ENCODE measurements at places on chromosomes 16 and 17.

DNA sequence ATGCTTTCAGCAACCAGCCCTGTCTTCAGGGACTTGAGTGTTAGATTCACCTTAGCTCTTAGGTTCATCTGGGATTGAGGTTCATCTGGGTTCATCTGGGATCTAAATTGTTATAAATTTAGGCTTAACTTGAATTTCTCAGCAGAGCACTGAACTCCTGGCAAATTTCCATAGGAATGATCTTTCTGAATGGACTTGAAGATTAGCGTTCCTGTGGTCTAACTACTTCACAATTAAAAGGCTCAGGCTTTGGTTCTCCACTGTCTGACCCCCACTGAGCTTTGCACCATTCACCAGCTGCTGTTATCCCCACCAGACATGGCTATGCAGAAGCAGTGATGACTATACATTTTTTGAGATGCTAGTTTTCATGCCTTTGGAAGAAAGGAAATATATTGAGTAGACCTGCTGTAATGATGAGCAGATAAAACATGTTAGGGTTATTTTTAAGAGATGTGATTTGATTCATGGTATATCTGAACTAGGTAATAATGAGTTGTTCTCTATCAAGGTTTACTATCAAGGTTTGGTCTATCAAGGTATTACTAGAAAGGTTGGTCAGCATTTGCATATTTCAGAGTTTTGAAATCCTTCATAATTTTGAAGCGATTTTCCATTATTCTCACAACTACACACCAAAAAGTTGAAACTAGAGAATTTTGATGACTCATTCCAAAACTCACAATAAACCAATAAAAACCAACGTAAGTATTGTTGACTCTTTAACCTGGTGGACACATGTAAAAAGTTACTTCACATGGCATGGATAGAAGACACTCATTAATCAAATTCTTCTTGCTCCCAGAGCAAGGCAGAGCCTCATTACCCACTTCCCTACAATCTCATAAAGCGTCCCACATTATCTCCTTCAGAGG is 71.7 kb downstream of the SNX11 start:
- DNase-seq, result no peak

DNA sequence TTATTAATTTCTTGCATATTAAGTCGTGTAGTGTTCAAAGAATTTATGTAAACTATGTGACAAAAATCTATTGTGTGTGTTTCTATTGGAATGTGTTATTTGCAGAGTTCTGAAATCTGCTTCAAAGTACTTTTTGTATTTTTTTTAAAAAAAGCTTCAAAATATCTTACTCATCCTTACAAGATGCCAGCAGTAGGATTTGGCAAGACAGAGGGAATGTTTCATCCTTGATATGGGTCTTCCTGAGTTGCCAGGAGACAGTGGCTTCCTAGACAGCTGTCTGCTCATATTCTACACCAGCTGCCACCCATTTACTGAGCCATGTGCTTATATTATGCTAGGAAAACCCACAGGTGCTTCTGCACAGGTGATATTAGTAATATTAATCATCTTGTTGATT is 36.4 kb downstream of the EFCAB5 start:
- no peak for DNase-seq

- peak; percentile 40 for DNase-seq
Measured at GRCh38 chr17:37168731-37169353, 206.9 kb upstream of the C17orf78 start.

GRCh38 chr16:86046667-86047270 is 147.8 kb downstream of the IRF8 start:
- no peak for DNase-seq

DNA sequence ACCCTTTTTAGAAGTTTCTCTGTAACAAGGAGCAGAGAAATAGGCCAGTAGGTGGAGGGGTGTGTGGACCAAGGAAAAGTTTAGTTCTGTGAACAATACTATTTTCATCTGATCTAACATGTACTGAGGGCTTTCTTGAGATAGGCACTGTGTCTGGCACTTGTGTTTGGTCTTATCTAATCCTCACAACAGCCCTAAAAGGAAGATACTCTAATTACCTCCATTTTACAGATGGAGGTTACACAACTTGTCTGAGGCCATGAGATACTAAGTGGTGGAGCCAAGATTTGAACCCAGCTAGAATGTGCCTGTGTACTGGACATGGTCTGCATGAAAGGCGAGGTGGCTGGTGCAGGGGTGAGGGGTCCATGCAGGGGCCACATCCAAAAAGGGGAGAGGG is 4.5 kb downstream of the TNFSF12 start:
- no peak for DNase-seq

GRCh38 chr17:35890774-35891155 is 10.6 kb upstream of the CCL5 start:
- DNase-seq, result no peak

- DNase-seq, result no peak
Measured at GRCh38 chr17:78046923-78047322, 81.6 kb downstream of the TMC6 start.

DNA sequence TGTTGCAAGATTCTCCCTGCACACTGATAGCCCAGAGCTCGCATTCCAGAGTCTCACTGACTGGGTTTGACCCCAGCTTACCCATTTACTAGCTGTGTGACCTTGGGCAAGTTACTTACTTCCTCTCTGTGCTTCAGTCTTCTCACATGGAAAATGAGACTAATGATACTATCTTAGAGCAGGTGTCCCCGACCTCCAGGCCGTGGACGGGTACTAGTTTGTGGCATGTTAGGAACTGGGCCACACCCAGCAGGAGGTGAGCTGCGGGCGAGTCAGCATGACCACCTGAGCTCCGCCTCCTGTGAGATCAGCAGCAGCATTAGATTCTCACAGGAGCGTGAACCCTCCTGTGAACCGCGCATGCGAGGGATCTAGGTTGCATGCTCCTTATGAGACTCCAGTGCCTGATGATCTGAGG is 15.8 kb downstream of the ANKFY1 start:
- DNase-seq, result no peak

GRCh38 chr17:80991645-80992076 is at the start of gene CHMP6:
Gene CHMP6, plus strand, starts transcription at chr17:80991841. Its CDS starts 78 bp downstream, at chr17:80991919.
- no peak for DNase-seq

- DNase-seq, result no peak
Measured at GRCh38 chr17:55625521-55625920, 97.1 kb downstream of the TMEM100 start.

DNA sequence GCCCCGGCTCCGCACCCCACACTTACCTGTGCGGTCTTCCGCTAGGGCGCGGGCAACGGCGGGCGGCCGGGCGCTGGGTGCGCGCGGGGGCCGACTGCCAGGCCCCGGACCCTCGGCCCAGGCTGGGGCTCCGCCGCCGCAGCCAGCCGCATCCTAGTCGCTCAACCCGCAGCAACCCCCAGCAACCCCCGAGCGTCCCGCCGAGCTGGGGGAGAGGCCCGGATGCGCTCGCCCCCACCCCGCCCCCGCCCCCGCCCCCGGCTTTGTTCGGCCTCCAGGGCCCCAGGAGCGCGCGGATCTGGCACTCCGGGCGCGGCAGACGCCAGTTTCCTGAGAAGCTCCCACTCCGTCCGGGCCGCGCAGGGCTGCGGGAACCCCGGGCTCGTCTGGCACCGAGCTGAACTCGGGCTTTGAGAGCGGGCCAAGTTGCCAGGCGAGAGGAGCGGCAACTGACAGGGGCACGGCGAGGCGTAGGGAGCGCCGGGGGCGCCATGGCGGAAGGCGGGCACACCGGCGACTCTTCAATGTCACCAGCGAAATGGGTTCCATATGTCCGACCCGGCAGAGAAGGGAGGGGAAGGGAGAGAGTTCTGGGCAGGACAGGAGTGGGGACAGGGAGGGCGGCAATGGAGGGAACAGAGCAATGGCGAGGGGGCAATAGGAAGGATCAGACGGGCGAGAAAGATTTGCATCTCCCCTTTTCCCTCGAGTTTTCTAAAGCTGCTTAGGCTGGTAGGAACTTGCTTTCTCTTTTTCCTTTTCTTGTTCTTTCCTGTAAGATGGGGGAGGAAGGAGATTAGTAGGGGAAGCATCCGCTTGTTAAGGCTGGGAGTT is 13.7 kb downstream of the HOXB4 start:
- DNase-seq, result no peak

DNA sequence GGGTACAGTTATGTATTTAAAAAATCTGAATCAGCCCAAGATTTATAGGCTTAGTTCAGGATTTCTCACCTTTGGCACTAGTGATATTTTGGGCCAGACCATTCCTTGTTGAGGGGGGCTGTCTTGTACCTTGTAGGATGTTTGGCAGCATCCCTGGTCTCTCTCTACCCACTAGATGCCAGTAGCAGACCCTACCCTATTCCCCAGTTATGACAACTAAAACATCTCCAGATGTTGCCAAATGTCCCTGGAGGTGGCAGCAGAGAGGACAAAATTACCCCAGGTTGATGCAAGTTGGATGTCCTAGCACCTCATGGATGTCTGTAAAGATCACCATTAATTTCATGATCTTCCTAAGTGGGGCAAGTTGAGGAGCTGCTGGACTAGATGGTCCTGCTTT is 45.8 kb downstream of the SYT17 start:
- DNase-seq, result no peak

DNA sequence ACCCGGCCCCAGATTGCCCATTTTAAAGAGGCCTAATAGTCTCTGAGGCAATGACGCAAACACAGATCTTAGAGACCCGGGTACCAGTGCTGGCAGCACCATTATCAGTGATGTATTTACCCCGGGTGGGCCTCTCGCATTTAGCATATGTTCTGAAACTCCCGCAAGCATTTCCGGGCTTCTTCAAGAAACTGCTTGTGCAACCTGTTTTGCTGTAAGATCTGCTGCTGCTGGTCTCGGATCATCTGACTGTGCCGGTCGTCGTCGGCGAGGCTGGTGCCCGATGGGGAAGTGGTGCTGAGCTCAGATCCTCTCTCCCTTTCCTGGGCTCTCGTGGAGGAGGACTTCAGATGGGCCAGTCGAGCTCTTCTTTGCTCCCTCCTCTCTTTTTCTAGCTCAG is 12.5 kb downstream of the CEP295NL start:
- DNase-seq, result no peak

GRCh38 chr17:58050966-58051365 is 32.3 kb upstream of the DYNLL2 start:
- no peak for DNase-seq

DNA sequence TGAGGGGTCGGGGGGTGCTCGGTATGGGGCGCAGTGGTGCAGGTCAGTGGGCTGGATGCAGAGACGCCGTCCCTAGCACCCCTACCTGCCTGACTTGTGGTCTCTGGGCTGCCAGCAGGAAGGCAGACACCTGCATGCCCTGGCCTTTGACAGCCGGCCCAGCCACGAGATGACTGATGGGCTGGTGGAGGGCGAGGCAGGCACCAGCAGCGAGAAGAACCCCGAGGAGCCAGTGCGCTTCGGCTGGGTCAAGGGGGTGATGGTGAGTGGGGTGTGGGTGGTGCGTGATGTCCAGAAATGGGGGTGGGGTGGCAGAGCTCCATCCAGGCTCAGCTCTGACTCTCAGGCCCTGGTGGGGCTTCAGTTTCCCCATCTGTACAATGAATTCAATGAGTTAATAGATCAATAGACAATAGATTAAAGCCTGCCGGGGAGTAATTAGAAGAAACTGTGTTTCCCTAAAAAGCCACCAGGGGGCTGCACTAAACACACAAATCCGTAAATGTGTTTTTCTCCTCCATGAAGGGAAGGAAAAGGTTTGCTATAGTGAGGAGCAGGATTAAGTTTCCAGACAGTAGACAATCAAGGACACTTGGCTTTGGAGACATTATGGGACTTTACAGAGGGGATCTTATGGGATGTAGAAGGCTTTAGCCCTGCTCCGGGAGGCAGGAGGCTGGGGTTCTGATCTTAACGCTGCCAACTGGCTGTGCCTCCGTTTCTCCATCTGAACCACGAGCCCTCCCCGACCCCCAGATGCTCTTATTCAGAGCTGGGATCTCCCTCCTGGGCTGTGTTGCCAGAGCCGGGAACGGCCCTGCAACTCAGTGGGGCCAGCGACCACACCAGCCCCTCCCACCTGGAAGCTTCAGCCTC is 2.2 kb downstream of the SLC12A3 start:
- no peak for DNase-seq

GRCh38 chr17:47898241-47898640 is 2.2 kb downstream of the SP2 start:
- DNase-seq, result no peak

GRCh38 chr17:17191961-17192381 is 14.2 kb downstream of the PLD6 start:
- DNase-seq, result no peak

GRCh38 chr16:3650631-3651265 is 3.7 kb upstream of the DNASE1 start:
- DNase-seq, result no peak

- DNase-seq, result no peak
Measured at GRCh38 chr17:66665194-66665593, 169.7 kb upstream of the CACNG5 start.

DNA sequence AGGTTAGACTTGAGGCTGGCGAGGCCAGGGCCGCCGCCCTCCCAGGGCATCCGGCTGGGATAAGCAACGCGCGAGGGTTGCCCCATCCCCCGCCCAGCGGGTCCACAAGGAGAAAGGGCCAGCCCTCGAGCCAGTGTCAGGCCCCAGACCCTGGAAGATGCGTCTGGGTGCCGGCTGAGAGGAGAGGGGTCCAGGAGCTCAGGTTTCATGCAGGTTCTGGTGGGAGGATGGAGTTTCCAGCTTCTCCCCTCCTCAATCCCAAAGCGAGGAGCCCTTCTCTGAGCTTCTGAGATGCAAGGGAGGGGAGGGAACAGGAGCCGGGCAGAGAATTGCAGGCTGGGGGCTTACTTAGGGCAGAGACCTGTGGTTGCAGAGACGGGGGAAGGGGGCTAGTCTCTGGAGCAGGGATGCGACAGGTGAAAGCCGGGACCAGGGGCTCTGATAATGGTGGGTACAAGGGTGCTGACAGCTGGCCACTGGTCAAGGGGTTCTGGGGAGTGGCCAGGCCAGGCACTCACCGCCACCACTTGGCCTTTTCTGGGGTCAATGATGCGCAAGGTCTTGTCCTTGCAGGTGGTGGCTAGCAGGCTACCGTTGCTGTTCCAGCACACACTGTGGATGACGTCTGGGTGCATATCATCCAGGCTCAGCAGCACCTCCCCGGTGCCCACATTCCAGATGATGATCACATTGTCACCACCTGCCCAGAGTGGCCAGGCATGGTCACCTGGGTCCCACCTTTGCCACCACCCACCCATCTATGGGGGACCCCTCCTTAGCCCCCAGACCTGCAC is 4.2 kb downstream of the CORO6 start:
- DNase-seq, result no peak

DNA sequence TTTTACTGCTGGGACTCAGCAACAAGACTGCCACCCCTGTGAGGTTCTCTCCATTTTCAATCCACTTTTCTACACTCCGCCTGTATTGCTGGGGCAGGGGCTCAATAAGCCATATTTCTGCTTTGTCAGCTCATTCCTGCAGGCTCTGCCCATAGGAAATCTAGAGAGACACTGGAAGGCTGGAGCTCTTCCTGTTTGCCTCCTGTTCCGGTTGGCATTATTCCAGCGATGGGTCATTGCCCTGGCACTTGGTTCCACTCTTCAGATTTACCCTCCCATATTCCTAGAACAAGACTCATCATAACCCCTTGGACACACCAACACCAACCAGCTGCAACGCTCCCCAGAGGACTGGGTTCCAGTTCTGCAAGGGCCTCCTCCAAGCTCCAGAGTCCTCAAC is 210.4 kb downstream of the CA10 start:
- DNase-seq, result no peak

DNA sequence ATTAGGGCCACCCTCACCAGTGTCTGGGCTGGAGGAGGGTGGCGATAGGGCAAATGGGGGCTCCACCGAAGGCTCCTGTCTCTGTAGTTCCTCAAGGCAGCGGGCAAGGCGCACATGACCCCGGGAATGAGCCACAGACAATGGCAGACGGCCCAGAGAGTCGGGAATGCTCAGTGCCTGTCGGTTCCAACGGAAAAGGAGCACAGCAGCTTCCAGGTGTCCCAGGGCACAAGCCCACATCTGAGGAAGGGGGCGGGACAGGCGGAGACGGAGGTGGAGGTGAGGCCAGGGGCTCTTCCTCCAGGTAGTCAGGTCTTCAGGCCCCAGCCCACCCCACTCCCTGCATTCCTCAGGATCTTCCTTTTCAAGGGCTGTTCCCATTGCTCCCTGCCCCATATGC is 5.1 kb upstream of the SPAG7 start:
- DNase-seq, result no peak
